Fibroblast of skin of back (primary cell): ENCODE measurements at places on chromosomes 3 and 15.
A peak's percentile ranks its signal among the peaks of the same experiment; 100 is the strongest.

GRCh38 chr3:43389388-43390254 is 103.3 kb downstream of the SNRK start:
- peak; percentile 59 for DNase-seq

GRCh38 chr15:37789881-37790280 is 144.6 kb upstream of the TMCO5A start:
- DNase-seq = peak; percentile 81

GRCh38 chr3:60855250-60855649 is 396.0 kb downstream of the FHIT start:
- no peak for DNase-seq

GRCh38 chr15:39888809-39889208 is 31.3 kb downstream of the GPR176 start:
- peak; percentile 25 for DNase-seq

DNA sequence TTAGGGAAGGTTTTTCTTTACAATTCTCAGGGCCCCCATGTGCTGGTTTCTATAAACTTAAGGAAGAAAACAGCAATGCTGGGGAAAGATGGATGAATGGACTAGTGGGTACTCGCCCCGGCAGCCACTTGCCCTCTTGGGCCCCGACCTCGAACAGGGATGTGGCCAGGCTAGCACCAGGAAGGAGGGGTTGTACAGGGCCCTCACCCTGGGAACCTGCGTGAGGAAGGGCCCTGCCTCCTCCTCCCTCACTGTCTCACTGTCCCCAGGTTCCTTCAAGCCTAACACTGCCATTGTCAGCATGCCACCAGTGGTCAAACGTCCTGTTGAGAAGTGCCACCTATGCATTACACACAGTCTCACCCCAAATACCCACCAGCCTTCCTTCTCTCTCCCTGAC is 9.1 kb downstream of the ADAMTS17 start:
- DNase-seq = no peak

GRCh38 chr3:13364602-13365271 is 55.4 kb downstream of the NUP210 start:
- peak; percentile 73 for DNase-seq

DNA sequence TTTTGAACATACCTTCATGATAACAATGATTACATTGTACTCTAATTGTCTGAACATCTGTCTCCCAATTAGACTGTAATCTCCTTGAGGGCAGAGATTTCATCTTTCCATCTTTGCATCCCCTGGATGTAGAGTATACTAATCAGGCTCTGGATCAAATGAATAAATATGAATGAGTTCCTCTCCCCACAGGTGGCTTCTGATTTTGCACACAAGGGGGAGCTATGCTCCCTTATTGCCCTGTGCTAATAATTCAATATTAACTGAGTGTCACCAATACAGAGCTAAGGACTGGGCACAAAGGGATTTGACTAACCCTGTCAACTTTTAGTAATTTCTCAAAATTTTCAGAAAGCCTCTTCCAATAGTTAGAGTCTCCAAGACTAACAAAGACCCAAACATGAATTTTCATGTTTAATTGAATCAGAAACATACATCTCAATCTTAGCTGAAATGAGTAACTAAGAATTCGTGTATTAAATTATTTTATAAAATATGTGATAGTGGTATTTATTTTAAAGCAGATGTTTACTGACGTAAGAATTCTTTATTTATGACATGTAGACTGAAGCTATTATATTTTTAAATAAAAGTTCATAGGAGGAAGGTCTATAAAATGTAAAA is 3.0 kb downstream of the DUOXA1 start:
- peak; percentile 24 for DNase-seq

DNA sequence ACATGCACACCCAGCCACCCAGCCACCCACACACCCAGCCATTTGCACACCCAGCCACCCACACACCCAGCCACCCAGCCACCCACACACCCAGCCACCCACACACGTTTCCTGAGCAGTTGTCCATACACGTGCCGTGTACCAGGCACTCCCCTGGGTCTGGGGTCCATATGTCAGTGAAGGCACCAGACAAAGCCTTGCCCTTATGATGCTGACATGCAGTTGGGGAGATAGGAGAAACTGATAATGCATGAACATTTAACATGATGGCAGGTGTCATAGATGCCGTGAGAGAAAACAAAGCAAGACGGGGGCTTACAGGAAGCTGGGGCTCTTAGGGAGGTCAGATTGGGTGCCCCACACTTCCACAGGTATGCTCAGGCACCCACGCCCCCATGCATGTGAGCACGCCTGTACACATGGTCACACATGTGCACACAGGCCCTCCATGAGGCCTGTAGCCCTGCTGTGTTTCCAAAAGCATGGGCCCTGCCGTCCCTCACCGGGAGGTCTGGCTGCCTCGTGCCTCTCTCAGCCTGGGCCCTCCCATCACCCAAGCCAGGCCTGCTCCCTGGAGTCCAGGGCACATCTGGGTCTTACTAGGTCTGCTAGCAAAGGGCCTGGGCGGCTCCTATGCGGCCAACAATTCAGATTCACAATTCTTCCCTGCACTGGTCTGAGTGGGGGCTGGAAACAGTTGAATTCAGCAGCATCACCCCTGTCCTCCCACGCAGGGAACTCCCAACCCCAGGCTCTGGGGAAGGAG is 3.6 kb upstream of the DNAJB8 start:
- no peak for DNase-seq

- DNase-seq = no peak
These were observed 64.2 kb upstream of the SLCO2A1 start for GRCh38 chr3:134093956-134094355.

DNA sequence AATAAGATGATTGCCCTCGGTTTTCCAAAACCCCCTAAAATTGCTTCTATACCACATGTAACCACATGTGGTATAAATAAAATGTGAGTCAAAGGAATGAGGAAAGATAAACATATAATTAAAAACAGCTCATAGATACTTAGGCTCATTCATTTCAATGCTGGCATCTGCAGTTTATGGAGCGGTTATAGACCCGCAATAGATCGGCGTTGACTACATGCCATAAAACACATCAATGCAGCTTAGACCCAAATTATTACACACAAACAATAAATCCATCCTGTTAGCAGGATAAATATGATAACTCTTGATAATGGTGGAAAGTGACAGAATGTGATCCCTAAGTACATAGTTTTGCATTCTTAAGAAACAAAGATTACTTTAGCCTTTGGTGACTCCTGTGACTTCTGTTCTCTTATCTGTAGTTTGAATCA is 143.7 kb downstream of the NR2F2 start:
- no peak for DNase-seq

- DNase-seq = peak; percentile 48
These were observed 61.3 kb upstream of the VGLL4 start for GRCh38 chr3:11705049-11705448.

- no peak for DNase-seq
These were observed 33.1 kb downstream of the GASK1A start for GRCh38 chr3:43012174-43012573.

- no peak for DNase-seq
These were observed 1021.9 kb downstream of the NSUN3 start for GRCh38 chr3:95084738-95085137.
